Brain pericyte (primary cell): ENCODE measurements at places on chromosomes 11 and 22.

DNA sequence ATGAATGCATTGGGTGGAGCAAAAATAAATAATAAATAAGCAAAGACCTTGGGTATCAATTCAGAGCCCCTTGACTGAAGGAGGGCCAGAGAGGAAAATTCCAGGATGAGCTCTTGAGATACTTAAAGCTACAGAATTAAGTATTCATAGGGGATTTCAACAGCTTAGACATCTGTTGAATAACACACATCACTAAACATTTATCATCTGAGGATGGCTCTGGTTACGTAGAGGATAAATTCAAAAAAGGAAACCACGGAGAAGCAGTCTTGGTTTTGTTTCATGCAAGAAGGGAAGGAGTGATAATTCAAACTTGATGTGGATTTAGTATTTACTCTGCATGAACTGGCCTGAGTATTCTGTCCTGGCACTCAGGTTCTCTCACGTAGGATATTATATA lies 29.8 kb downstream of the ARHGAP42 start:
- DNase-seq: no peak

DNA sequence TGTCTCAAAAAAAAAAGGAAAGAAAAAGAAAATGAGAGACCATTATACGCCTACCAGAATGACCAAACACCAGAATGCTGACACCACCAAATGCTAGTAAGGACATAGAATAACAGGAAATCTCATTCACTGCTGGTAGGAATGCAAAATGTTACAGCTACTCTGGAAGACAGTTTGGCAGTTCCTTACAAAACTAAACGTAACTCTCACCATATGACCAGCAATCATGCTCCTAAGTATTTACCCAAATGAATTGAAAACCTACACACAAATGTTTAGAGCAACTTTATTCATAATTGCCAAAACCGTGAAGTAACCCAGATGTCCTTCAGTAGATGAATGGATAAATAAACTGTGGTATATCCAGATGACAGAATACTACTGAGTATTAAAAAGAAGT lies 7.2 kb downstream of the CHKA start:
- no peak for DNase-seq

DNA sequence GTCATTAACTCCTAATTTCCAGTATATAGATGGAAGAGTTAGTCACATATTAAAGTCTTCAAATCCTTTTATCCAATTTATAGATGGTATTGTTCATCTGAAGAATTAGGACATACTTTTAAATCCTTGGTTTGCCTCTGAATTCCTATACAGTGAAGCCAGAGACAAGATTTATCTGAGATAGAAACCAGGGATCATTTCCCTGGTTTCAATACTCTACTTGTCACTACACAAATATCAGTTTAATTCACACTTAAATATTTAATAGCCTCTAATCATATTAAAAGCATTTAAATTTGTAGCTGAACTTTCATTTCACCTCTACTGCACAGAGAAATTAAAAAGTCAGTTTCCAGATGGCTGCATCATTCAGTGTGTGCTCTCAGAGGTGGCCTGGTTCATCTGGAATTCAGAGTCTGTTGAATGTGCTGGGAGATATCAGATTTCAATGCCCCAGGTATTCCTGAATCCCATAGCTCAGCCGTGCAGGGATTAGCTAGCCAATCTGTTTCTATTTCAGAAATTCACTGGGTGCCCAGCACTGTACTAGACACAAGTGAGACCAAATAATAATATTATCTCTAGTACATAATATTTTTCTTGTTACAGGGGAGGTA lies 344.3 kb downstream of the AASDHPPT start:
- DNase-seq: no peak

DNA sequence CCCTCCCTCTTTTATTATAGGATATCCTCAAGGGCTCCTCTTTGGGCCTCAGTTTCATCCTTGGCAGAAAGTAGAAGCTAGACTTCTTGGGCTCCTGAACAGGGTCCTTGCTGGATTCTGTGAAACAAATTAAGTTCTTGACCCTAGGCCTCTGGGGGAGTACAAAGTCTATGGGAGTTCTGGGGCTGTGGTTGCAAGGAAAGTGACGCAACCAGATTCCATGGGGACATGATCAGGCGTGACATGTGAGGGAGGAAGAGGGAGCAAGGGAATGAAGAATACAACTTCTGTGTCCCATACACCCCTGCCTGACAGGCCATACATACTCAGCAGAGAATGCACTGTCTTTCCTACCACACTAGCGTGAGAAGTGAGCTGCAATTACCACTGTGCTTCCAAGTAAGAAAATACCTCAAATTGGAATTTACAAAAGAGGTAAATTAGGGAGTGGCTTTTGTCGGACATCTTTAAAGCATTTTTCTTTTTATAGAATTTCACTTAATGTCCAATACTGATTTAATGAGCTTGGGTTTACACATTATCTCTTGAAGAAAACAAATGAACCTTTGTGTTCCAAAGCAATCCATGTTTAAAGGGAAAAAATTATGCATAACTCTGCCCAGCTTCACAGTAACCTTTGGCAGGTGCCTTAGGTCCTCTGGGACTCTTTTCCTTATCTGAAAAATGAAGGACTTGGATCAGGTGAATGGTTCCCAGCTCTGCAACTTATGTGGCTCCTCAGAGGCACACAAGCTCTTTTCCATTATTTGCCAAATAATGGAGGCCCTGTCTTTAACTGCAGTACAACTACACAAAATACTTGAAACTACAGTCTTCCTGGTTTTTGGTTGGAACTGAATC lies 38.9 kb downstream of the LIMK2 start:
- DNase-seq: no peak

- DNase-seq: no peak
Observed at GRCh38 chr11:68579455-68579854, 104.9 kb upstream of the GAL start.

- no peak for DNase-seq
Observed at GRCh38 chr11:17989306-17989705, 23.5 kb downstream of the SERGEF start.

DNA sequence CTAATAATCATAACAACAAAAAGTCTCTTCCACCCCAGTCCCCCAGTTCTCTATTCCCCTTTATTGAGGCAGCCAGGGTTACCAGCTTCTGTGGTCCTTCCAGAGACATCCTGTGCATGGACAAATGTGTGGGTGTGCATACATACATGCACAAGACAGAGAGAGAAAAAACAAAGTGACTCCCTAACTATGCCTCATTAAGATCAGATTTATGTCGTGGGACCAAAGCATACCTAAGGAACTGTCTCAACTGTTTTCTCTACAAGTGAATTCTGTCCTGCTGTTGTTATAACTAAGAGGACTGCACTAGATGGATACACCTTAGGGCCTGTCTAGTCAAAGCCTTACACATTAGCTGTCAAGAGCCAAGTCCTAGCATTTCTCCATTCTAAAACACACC lies 106.7 kb downstream of the MRTFA start:
- DNase-seq: no peak

DNA sequence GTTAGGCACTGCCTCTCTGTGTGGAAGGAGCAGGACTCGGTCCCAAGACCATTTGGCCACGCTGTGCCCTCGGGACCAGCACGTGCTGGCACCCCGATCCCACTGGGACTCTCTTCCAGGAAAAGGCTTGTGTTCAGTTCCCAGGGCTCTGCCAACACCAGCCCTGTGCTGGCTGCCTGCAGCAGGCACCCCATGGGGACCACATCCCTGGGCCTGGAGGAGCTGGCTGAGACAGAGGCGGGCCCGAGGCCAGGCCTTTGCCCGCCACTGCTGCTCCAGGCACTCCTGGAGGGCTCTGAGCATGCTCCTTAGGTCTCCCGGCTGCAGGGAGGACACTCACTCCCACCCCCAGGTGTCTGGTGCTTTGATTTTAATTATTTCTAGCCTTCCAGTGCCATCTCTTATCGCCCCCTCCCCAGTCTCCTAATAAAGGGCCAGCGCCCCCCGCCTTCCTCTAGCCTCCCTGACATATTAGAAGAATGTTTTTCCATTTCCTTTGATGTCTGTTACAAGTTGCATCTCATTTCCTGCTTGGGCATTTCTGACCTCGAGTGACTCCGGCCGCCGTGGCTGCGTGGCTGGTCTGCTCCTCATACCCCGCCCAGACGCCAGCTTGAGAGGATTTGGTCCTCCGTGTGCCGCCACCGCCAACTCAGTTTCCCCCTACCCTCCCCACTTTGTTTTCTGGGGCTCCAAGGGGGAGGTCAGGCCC lies 14.4 kb downstream of the CDKN1C start:
- no peak for DNase-seq

DNA sequence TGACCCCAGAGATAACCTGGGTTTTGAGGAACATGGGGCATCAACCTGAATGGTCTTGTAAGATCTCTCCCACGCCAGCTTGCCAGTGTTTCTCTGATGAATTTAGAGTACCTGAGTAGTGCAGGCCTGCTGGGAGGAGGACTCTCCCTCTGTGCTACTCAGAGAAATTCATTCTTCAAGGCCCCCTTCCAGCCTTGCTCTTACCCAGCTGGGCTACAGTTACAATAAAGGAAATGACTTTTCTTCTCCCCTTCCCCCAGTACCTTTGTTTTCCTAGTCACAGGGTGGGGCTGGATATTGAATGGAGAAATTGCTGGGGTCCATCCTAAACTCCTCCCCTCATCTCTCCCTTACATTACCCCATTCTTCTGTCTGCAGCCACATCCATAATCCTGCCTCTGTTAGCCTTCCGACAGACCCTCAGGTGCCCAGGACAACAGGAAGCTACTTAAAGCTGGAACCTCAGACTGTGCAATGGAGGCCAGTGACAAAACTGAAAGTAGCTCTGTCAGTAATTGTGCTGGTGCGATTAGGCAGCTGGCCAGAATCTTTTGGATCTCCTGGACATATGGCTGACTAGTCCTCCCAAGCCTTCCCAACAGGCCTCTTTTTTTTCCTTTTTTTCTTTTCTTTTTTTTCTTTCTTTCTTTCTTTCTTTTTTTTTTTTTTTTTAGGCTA lies 17.4 kb downstream of the LIMK2 start:
- no peak for DNase-seq
